ENCODE measurements at places on chromosomes 5 and 9.

- DNase-seq, result no peak
These were observed 152.2 kb downstream of the ARHGAP26 start for GRCh38 chr5:142922223-142922952.

DNA sequence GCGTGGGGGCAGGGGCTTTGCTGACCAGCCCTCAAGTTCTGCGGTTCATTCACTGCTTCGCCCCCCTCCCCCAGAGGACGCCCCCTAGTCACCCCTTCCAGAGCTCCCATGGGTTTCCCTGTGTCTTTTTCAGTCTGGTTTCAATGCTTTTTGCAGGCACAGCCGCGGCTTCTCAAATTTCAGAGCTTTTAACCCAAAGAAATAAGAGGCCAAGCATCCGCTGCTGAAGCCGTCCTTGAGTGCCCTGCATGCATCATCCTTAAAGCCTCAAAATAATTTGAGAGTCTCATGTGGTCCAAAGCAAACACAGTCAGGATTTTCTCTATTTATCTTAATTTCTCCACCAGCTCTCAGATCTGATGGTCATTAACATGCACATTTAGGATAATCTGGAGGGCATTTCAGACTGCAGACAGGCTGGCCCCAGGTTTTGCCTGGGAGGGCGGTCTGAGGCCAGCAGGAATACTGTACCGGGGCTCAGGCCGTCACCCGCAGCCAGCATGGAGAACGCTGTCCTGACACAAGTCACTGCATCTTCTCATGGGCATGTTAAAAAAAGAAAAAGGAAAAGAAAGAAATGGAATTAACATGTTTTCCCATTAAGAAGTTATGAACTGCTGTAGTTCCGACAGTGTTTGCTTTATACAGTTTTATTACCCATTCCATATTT is 420.8 kb upstream of the IRX4 start:
- DNase-seq, result no peak

- DNase-seq, result no peak
These were observed 13.3 kb upstream of the GNG10 start for GRCh38 chr9:111648066-111648465.

- no peak for DNase-seq
These were observed 177.3 kb upstream of the ADAMTSL1 start for GRCh38 chr9:18296702-18297055.

DNA sequence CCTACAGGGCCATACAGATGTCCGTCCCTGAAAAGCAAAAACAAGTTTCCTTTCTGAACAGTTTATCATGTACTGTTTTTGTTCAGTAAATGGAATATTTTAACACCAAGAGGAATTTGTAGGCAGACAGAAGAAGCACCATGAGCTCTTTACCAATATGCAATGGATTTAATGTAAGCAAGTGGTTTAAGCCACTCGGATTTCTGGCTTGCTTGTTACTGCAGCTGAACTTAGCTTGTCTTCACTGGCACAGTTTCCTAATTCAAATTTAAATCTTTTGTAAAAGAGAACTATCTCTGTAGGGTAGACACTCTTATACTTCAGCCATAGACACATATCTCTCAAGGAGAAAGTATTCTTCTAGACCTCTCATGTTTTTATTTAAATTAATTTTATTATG is 12.7 kb upstream of the EBF1 start:
- no peak for DNase-seq

- DNase-seq, result no peak
These were observed 19.9 kb downstream of the RXRA start for GRCh38 chr9:134346151-134346550.

GRCh38 chr9:116233160-116233530 is 79.6 kb downstream of the PAPPA start:
- no peak for DNase-seq

GRCh38 chr9:13726746-13727145 is 447.3 kb upstream of the MPDZ start:
- no peak for DNase-seq

DNA sequence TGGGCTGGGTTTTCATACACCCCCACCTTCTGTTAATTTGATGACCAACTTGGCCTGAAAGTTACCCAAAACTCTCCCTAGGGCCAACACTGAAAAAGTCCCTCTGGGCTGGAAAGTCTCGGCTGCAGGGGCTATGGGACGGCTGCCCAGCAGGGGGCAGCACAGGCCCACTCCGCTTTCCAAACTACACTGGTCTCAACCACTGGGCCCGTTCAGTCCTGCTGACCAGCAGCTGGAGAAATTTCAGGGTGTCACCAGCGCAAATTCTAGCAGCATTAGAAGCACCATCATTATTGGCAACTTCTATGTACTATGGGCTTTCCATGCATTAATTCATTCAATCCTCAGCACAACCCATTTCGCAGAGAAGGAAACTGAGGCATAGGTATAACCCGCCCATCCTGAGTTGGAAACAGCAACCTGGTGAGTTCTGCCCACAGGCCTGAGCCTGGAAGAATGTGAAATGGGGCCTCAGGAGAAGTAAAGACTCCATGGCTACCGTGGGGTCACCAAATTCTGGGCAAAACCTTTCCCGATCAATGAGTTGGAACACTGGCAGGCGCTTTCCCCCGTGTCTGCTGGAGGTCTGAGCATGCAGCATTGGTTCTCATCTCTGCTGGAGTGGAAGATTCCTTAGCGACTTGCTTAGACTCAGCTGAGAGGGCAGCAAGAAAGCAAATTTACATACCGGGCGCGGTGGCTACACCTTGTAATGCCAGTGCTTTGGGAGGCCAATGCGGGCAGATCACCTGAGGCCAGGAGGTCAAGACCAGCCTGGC is 9.7 kb downstream of the ORM2 start:
- no peak for DNase-seq

- DNase-seq, result no peak
These were observed 114.1 kb downstream of the CDK5RAP2 start for GRCh38 chr9:120465685-120466407.

DNA sequence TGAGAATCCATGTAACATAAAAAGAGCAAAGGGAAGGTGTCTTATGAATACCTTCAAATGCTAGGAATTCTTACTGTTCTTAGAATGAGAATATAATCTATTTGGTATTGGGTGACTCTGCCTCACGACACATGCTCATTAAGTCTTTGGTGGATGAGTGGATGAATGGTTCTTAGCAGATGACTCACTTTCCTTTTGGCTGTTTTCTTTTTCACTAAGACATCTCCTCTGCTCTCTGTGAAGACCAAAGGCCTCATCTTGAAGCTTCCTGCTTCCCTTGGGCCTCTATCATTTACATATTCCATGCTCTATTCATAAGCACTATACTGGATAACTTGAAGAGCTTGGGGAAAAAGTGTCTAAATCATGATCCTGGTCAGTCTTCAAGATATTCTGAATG is 468.1 kb downstream of the SPATA31D1 start:
- no peak for DNase-seq

GRCh38 chr5:33843579-33843978 is 48.2 kb downstream of the ADAMTS12 start:
- no peak for DNase-seq

DNA sequence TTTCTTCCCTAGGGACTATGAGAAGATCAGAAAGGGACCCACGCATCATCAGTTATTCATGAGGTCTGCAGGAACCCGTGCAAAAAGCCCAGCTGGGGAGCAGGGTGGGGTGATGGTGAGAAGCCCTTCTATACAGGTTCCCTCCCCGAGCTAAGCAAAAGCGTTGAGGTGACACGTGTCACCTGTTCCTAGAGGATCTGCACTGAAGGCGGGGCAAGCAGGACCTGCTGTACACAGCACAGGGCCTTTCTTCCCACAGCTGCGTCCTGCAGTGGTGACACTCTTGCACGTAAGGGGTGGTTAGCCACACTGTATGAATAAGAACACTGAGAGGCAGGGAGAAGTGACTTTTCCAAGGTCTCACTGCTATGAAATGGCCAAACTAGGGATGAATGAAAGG is 37.2 kb upstream of the SH3PXD2B start:
- DNase-seq, result no peak

Data from activated CD8-positive, alpha-beta memory T cell treated with anti-CD3 and anti-CD28 coated beads for 1 hour (primary cell).